ENCODE measurements at places on chromosomes 1 and 21.

- DNase-seq, result no peak
Measured at GRCh38 chr21:33950431-33951079, 35.0 kb upstream of the ATP5PO start.

DNA sequence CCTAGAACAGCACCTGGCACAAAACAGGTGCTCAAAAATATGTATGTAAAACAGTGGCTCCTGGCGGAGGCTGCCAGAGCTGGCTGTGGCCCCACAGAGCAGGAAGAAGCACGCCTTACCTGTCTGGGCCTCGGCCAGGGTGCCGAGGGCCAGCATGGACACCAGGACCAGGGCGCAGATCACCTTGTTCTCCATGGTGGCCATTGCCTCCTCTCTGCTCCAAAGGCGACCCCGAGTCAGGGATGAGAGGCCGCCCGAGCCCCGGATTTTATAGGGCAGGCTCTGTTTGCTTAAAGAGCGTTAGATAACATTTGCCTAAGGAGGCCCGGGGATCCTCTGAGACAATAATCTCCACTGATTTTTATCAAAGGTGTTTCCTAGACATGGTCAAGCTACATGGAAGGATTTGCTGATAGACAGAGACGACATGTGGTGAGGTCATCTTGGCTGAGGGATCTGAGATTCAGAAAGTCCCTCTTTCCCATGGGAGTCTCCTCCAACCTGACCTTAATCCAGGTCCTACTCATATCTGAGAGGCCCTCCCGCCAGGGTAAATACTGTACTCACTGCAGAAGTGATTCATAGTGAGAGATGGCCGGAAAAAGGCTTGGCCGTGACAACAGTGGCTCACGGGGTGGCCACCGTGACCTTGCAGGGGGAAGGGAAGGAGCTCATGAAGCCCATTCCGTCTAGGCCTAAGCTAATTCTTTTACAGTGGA lies at the start of gene TFF1:
TFF1 (minus strand) TSS at position 244 of the 719 bp plus-strand sequence; CDS start at position 204, 40 bp downstream.
- DNase-seq, result no peak

- peak; percentile 12 for DNase-seq
Measured at GRCh38 chr21:31557421-31558188, 101.9 kb upstream of the SOD1 start.

- no peak for DNase-seq
Measured at GRCh38 chr1:231162297-231162969, 575 bp downstream of the TRIM67 start.

DNA sequence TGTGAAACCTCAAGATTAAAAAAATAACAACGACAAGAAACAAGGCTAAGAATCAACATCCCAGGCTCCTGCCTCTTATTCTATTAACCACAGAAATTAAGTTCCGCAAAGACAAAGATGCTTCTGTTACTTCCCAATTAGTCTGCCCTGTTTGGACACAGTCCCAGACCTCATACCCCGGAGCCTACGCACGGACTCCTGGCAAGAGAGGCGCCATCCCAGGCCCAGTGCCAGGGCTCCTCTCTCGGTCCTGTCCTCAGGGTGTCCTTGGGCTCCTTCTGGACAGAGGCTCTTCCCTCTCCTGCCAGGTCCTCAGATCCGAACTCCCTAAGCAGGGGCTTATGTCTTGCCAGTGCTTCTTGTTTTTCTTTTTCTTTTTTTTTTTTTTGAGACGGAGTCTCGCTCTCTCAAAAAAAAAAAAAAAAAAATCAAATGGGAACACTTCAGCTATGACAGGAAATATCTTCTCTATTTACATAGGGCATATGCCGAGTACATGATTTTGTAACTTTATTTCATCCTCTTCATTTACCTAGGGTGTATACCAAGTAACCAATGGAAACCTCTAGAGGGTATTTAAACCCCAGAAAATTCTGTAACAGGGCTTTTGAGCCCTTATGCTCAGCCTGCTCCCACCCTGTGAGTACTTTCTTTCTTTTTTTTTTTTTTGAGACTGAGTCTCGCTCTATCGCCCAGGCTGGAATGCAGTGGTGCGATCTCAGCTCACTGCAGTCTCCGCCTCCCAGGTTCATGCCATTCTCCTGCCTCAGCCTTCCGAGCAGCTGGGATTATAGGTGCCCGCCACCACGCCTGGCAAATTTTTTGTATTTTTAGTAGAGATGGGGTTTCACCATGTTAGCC lies 11.7 kb upstream of the ENO1 start:
- DNase-seq, result peak; percentile 89

- DNase-seq, result no peak
Measured at GRCh38 chr1:26900815-26901511, 696 bp upstream of the GPATCH3 start.

- no peak for DNase-seq
Measured at GRCh38 chr1:54024358-54024757, 6.4 kb upstream of the LDLRAD1 start.

- DNase-seq, result no peak
Measured at GRCh38 chr1:222390181-222390580, 157.7 kb downstream of the HHIPL2 start.

DNA sequence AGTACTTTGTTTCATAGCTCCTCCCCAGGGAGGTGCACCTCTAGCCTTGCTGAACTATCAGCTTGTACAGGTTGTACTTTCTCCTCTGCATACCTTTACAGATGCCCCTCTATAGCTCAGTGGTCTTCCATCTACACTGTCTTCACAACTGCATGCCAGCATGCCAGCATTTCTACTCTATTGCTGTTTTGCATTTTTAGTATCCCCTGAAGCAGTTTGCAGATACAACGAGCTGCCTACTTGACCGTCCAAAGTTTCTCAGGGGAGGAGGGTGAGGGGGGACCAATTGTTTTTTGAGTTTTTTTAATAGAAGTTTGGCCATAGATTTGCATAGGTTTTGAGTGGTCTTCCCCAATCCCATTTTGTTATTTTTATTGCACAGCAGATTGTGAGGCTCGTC lies 27.6 kb upstream of the CTH start:
- no peak for DNase-seq

GRCh38 chr1:30893776-30894507 lies 14.6 kb downstream of the SDC3 start:
- no peak for DNase-seq

DNA sequence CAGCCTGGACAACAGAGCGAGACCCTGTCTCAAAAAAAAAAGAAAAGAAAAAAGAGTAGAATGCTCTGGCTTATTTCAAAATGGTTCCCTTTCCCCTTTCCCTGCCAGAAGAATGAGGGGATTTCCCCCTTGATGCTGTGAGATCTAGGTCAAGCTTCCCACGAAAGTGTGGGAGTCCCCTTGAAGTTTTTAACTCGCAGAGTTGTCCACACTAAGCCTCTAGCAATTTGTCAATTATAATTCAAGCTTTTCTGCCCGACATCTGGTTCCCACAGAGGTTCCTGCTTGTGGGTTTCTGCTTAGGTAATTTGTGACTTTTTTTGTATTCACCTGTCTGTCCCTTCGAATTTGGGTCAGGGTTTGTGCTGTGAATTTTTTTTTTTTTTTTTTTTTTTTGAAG lies 62.8 kb downstream of the ZFYVE9 start:
- no peak for DNase-seq

DNA sequence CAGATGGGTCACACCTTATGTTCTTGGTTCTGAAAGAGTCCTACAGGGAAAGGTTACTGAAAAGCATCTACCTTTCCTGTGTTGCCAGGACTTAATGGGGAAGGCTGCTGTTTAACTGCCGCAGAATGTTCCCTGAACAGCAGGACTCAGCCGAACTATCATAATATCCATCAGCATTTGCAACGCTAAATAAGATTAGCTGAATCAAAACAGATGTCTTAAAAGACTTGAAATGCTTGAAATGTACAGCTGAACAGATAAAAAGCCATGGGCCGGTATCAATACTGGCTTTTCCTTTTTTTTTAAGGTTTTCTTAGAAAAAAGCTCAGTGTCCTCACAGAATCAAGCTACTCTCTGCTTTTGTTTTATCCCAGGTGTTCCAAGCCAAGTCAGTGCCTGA lies 19.7 kb upstream of the ATP13A2 start:
- DNase-seq, result no peak

GRCh38 chr1:91777630-91778300 lies 108.2 kb downstream of the TGFBR3 start:
- no peak for DNase-seq

Measured in substantia nigra (tissue), 51 donors.